Pancreas (tissue), 10 donors: ENCODE measurements at places on chromosomes 13 and 19. TPM values are rescaled to one million over a fixed set of nuclear protein-coding genes. Genes with fewer than 3 reads are reported as not detected.

The CEACAM6 gene
- 0.68 TPM for polyA plus RNA-seq

The TM9SF2 gene
- polyA plus RNA-seq, result 57.6 TPM

The DZIP1 gene
- 16.7 TPM for polyA plus RNA-seq

The CPT1C gene
- polyA plus RNA-seq, result 12.6 TPM

GRCh38 chr19:47623921-47624391 lies 15.0 kb downstream of the BICRA start:
- H3K4me1 ChIP-seq, result no peaks in the 10 kb centered on the region
- no peaks in the 10 kb centered on the region for H3K36me3 ChIP-seq
- DNase-seq, result no peak
- H3K4me3 ChIP-seq, result no peak overlapping the region

DNA sequence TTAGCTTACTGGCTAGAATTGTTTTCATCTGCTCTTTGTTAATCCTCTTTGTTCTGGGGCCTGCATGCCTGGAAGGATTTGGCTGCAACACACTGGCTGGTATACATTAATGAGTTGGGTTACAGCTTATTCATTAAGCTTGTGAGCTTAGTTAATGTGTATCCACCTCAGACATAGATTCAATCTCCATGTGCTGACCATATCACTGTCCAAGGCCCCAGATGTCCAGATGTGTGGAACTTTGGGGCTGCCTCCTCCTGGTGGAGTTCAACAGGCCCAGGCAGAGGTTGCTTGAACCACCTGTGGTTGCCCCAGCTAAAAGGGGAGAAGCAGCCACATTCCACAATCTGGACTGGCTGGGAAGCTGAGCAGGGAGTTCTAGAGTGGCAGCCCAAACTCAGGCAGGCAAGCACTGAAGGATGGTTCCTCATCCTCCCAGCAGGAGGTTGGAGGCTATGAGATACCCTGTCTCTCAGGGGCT lies 5.4 kb downstream of the DIAPH3 start:
- H3K27me3 ChIP-seq, result no peaks in the 10 kb centered on the region
- H3K36me3 ChIP-seq, result no peaks in the 10 kb centered on the region
- no peak for DNase-seq
- H3K27ac ChIP-seq, result no peak overlapping the region
- H3K4me3 ChIP-seq, result no peak overlapping the region

- peaks cover 9% of the 10 kb centered on the region for H3K4me1 ChIP-seq
- DNase-seq, result no peak
- H3K36me3 ChIP-seq, result no peaks in the 10 kb centered on the region
- H3K27ac ChIP-seq, result no peak overlapping the region
- no peaks in the 10 kb centered on the region for H3K27me3 ChIP-seq
- no peak overlapping the region for H3K4me3 ChIP-seq
Measured at GRCh38 chr19:48681127-48681470, 8.3 kb upstream of the NTN5 start.

DNA sequence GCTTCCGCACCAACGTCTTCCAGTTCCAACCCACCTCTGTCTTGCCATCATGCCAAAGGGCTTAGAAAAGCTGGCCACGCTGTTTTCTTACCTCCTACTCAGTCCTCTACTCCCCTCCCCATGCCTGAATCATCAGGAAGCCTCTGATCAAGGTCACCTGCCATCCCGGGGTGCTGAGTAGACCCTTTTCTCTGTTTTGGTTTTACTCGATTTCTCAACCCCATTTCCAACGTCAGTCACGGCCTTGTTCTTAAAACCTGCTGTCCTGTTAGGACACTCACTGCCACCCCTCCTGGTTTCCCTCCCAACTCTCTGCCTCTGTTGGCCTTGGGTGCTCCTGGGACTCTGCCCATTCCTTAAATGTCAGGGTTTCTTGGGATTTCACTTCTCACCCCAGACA lies 350.1 kb downstream of the FOXO1 start:
- no peaks in the 10 kb centered on the region for H3K36me3 ChIP-seq
- no peak overlapping the region for H3K27ac ChIP-seq
- no peak overlapping the region for H3K4me3 ChIP-seq

DNA sequence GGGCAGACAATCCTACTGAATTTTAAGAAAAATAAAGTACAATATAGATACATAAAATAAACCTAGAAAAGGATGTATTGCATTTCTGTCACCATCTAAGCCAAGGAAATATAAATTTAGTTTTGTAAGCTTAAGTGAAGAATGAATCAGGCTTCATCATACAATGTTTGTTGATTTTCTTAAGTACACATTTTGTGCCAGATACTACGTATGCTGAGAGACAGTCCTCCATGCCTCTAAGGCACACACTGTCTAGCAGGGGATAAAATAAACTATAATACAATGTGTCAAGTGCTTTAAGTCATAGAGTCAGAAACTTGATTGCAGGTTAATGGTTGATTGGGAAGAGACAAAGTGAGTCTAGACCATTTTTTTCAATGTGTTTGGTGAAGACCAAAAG lies 465.7 kb downstream of the TBC1D4 start:
- H3K4me1 ChIP-seq, result no peaks in the 10 kb centered on the region
- no peak overlapping the region for H3K27ac ChIP-seq
- H3K4me3 ChIP-seq, result no peak overlapping the region
- DNase-seq, result no peak

- no peaks in the 10 kb centered on the region for H3K36me3 ChIP-seq
- no peak overlapping the region for H3K27ac ChIP-seq
- H3K4me3 ChIP-seq, result no peak overlapping the region
- H3K27me3 ChIP-seq, result no peaks in the 10 kb centered on the region
- no peak for DNase-seq
Measured at GRCh38 chr13:107585469-107586180, 629.7 kb downstream of the LIG4 start.

GRCh38 chr19:20151617-20152145 lies 15.3 kb upstream of the ZNF486 start:
- no peaks in the 10 kb centered on the region for H3K36me3 ChIP-seq
- no peaks in the 10 kb centered on the region for H3K4me1 ChIP-seq
- H3K27me3 ChIP-seq, result no peaks in the 10 kb centered on the region
- DNase-seq, result no peak

DNA sequence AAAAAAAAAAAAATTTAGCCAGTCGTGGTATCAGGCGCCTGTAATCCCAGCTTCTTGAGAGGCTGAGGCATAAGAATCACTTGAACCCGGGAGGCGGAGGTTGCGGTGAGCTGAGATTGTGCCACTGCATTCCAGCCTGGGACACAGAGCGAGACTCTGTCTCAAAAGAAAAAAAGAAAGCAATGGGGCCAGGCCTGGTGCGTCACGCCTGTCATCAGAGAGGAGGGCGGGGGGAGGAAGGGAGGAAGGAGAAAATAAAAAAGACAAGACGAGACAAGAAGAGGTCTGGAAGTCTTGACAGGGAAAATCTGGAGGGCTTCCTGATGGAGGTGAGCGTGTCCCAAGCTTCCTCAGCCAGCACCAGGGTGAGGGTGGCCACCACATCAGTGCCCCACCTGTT lies 54.9 kb upstream of the PTPRS start:
- H3K27me3 ChIP-seq, result no peaks in the 10 kb centered on the region
- H3K4me1 ChIP-seq, result no peaks in the 10 kb centered on the region
- H3K27ac ChIP-seq, result no peak overlapping the region
- no peaks in the 10 kb centered on the region for H3K36me3 ChIP-seq
- H3K4me3 ChIP-seq, result no peak overlapping the region
- DNase-seq, result no peak

- no peak overlapping the region for H3K4me3 ChIP-seq
- DNase-seq, result no peak
- H3K27ac ChIP-seq, result no peak overlapping the region
- peaks cover 5% of the 10 kb centered on the region for H3K36me3 ChIP-seq
- no peaks in the 10 kb centered on the region for H3K27me3 ChIP-seq
Measured at GRCh38 chr19:5115771-5116202, 146.9 kb downstream of the KDM4B start.
